ENCODE measurements at places on chromosomes 2 and 18.
A peak's percentile ranks its signal among the peaks of the same experiment; 100 is the strongest.

DNA sequence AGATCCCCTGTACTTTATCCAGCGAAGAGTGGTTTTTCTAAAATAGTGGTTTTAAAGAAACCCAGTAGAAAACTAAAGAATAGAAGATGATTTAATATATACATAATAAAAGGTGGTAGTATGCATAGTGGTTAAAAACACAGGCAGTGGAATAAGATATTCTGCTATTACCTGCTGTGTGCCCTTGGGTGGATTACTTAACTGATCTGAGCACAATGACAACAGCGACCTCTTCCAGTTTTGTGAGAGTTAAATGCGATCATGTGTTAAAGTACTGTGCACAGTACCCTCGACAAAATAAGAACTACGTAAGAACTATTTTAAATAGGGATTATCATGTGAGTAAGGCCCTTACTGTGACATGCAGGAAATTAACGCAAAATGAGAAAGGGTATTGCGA lies 30.0 kb upstream of the CHMP1B start:
- no peak for DNase-seq

DNA sequence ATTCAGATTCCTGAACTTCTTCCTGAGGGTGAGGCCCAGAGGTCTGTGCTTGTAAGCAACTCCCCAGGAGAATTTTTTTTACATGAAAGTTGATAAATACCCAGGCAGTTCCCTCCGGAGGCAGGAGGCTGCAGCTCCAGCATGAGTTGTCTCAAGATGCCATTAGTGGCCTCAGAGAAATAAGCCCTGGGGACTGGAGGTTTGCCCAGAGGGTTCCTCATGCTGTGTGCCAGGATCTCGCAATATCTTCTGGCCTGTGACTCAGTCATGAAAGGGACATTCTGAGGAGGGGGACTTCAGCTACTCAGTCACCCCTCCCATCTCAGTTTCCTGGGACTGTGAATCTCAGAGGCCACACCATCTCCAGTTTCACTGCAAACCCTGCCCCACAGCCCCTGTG lies 49.9 kb downstream of the LYPD1 start:
- DNase-seq, result no peak

GRCh38 chr2:242034996-242035814 lies 165.7 kb downstream of the RTP5 start:
- DNase-seq, result no peak

DNA sequence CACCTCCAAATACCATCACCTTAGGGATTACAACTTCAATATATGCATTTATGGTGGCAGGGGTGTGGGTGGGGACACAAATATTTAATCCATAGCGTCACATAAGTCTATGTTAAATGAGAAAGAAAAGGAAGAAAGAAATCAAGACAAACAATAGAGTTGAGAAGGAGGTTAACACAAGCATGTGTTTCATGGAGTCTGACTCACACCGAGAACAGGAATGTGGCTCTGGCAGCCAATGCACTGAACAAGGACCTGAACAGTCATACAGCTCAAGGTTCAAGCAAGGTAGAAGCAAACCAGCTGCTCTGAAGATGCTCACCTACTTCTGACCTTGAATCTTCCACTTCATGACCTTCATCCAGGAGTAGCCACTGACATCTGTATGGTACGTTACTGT lies 36.2 kb upstream of the LPIN1 start:
- DNase-seq, result no peak

DNA sequence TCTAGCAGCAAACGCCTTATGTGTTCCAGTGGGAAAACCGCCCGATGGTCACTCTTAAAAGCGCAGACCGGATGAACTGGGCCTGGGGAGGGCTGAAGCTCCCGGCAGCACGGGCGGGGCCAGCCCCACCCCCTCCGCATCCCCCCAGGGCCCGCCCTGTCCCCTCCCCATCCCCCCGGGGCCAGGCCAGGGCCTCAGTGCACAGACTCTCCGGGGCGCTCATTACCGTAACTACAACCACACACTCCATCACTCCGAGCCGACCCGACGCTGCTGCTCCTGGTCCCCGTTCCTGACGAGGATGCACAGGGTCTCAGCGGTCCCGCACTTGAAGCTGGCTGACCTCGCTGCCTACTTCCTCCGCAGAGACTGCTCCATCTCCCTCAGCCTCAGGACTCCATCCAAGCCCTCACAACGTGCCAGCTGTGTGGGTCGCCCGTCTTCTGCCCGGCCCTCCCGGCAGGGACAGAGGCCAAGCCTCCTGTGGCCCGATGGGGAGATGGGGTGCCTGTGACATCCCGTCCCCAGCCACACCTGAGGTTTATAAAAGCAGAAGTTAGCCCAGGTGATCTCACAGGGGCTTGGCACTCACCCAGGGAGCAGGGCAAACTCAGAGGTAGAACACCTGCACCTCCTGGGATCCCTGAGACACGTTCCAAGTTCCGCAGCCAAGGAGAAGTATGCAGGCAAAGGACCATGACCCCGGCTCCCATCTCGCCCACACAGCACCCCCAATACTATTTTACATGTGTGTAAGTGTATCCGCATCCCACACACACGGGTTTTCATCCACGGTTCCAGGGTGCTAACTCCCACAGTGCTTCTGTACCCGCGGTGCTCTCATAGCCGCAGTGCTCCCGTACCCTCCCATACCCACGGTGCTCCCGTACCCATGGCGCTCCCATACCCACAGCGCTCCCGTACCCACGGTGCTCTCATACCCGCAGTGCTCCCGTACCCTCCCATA lies 36.0 kb downstream of the SLC66A2 start:
- DNase-seq, result no peak

DNA sequence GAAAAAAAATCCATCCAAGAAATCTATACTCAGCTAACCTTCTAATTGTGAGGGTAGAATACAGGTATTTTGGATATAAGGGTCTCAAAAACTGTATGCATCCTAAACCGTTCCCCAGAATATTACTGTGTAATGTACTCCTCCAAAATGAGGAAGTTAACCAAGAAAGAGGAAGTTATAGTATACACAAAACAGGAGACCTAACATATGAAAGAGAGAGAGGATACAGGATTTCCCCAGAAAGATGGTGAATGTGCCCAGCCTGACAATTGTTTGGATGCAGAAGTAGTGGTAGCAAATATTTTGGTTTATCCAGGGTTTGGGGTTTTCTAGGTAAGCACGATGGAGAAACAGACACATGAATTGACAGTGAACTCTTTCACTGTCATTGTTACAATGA lies 50.6 kb downstream of the GALNT3 start:
- DNase-seq, result no peak

DNA sequence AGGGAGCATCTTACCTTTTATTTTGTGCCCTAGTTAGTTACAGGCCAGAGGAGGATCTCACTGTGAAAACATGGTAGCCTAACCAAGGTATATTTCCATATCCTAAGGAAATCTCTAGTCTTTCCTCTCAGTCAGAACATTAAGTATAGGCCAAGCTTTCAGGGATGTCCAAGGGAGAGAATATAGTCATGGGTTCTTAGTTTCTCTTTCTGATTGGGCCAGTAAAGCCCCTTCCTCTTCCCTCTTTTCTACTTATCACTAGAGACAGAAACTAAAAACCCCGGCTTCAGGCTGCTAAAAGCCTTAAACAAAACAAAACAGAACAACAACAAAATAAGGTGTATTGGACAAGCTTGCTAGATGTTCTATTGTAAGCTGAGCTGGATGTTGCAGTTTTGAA lies 44.3 kb upstream of the TNFRSF11A start:
- no peak for DNase-seq

DNA sequence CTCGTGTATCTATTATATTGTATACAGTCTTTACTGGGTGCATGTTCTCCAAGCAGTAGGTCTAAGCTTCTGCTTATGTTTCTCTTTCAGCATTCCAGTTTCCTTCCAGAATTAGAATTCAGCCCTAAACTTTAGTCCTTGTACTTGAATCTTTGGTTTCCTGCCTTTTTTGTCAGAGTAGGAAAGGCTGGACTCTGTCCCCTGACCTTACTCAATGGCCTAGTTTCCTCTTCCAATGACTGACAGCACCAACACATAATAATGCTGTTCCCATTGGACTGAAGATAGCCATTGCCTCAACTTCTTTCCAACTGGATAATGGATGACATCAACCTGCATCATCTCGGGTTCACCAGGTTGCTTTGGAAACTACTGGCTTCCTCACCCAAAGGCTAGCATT lies 217.0 kb downstream of the FIGN start:
- DNase-seq, result no peak

DNA sequence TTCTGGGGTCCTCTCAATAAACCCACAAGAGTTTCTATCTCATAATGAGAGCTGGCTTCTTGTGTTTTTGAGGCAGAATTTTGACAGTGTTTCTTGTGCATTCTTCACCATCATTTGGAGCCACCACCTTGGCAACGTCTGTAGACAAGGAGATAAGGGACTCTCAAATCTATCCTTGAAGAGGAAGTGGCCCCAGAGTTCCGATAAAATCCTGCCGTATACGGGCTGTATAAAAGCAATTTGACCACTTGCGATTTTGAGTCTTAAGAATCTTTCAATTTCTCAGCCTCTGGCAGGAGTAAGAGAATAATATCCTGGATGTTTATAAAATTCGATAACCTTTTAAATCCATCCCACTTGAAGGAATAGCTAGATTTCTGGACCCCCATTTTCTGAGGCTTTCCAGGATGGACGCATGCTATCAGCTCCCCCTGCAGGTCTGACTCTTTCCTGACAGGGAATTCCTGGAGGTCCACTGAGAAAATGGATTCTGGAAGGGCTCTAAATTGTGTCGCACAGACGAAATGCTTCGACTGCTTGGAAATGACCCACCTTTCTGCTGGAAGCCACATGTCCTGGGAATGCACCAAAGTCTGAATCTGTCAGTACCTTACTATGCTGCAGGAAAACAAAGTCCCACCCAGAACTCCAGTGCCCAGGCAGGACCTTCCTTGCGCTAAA lies 54.1 kb downstream of the E2F6 start:
- no peak for DNase-seq

DNA sequence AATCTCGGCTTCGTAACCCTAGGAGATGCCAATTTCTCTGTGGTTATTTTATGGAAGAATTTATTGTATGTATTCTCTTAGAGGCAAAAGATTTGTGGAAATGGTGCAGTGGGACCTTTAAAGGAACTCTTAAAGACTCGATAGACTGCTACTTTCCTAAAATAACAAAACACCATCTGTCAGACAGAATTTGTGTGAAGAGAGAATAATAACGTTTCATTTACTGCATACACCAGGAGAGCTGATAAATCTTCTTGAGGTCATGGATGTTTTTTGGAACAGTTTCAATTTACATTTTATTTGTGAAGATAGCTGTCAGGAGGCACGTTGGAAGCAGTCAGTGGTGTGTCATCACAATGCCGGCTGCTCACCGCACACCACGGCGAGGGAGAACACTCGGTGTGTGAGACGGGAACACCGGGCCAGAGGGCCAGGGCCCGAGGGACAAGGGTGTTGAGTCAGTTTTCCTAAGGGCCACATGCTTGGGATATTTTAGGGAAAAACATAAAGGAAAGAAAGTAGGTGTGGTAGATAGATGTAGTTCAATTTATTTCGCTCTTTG lies 1681.0 kb upstream of the DDX18 start:
- no peak for DNase-seq

DNA sequence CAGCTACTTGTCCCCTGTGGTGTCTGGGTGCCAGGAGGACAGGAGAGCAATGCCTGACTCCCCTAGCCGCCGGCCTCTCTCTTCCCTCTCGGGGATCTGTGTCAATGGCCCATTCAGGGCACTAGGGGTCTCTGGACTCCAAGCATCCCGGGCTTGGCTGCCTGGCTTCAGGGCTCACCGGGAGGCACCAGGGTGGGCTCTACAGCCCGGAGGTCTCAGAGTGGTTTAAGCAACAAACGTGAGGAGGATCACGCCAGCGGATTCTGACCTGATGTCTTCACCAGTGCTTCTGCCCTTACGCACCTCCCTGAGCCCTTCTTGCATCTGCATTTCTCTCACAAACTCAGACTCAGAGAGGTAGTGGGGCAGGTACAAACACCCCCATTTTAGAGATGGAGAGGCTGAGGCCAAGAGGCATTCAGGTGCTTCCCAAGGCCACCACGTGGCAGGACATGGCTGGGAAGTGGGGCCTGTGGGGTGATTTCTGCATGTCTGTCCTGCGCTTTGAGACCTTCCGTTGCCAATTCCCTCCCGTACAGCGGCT lies 243.0 kb downstream of the CELF4 start:
- no peak for DNase-seq

GRCh38 chr2:118936936-118937335 lies 5.1 kb upstream of the MARCO start:
- DNase-seq, result no peak

DNA sequence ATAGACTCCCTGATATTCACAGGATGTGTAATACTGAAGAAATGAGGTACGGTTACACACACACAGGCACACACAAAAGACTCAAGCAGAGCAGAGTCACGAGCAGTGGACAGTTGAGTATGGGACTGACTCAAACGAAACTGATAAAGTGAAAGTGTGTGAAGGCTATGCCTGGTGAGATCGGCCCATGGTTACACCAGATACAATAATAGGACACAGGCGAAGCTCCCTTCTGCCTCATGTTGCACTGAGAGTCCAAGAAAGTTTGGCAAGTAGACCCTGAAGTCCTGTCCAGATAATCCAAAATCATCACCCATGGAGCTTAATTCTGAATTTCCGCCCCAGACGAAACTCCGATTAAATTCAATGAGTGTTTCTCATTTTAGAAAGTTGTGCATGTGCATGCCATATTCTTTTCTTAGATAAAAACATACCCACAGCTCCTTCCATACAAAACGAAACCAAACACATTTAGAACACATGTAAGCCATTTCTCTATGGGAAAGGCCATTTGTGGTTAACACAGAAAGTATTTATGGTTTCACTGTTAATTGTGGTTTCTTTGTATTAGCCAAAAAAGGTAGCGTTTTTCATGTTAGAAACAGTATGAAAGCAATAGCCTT lies 567.6 kb downstream of the PLCL1 start:
- DNase-seq, result no peak

DNA sequence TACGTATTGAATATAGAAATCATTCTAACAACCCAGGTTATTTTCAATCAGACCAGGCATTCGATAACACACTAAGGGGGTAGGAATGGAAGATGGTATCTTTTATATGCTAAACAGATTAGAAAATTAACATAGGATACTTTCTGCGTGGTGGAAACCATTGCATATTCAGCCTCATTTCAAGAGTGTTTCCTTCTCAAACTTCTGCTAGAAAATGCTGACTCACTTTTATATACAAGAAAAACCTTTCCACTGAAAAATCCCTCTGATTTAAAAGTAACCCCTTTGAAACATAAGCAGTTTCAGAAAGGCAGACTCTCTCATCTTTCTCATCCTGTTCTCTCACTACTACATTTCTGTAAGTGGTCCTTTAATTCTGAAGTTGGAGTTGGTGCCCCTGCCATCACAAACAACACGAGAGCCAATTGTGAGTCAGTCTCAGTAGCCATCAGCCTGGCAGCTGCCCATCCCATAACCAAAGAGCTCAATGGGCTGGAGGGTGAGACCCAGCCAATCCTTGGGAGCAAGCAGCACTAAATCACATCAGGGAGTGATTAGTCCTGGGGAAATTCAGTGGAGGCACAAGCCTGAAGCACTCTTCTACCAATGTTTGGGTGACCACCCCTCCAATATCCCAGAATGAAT lies 343.1 kb downstream of the CELF4 start:
- DNase-seq, result no peak

GRCh38 chr2:42105330-42106256 lies 57.8 kb downstream of the PKDCC start:
- DNase-seq, result peak; percentile 52

GRCh38 chr2:179273461-179273962 lies 8.9 kb upstream of the SESTD1 start:
- no peak for DNase-seq

Data from stimulated activated CD8-positive, alpha-beta memory T cell treated with anti-CD3 and anti-CD28 coated beads, Interleukin-12 subunit alpha, Interleukin-12 subunit beta, amount 100 ng/mL, for 4 hours (primary cell).